Stimulated activated CD4-positive, alpha-beta T cell treated with anti-CD3 and anti-CD28 coated beads, Interleukin-1b, Interleukin-23, amount 100 ng/mL, for 48 hours (primary cell): ENCODE measurements at places on chromosomes 5 and 9.

- no peak for DNase-seq
These were observed 18.4 kb downstream of the MSANTD3 start for GRCh38 chr9:100445161-100445902.

- no peak for DNase-seq
These were observed 9.2 kb upstream of the SHROOM1 start for GRCh38 chr5:132839426-132840301.

DNA sequence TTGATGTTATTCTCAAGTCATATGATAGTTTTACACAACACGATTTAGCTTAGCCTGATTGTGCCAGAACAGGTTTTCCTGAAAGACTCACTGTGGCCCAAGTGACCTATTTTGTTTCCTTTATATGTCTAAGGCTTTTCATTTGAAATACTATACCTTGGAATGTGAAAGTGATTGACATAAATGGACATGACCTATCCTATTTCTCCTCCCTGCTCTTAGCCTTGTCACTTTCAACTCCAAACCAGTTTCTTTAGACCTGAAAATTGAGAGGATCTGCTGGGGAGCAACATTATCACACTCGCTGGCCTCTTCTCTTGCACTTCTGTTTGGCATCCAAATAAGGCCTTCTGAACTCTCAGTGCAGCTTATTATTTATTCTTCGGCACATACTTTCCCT is 496.8 kb downstream of the MAT2B start:
- no peak for DNase-seq

DNA sequence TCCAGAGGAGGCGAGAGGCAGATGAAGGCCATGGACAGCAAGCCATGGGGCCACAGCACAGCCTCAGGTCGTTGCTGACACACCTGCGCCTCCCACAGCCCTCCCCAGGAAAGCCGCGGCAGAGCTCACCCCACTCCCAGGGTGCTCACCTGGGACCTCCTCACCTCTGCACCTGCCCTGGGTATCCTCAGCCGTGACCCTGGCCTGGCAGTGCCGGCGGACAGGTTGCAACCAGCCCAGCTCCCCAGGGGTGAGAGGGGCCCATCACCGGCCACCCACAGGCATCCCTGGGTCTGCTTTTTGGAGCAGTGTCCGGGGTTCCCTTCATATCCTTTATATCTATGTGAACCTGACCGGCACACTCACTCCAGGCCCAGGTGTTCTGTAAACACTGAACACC is 30.4 kb upstream of the FCN1 start:
- no peak for DNase-seq

GRCh38 chr5:112270299-112271293 is 148.5 kb downstream of the EPB41L4A start:
- no peak for DNase-seq

DNA sequence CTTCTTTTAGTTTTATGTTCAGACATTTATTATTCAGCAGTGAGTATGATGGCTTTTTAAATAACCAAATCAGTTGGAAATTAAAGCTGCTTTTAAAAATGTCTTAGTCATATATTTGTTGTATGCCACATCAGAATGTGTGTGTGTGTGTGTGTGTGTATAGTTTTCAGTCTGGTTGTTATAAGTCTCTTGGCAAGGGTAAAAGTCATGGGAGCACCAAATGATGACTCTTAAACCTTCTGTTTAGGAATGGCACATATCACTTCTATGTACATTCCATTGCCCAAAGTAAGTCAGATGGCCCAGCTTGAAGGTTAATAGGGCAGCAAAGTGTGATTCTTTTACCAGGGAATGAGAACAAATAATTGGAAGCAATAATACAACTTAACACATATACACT is 135.9 kb downstream of the RNF180 start:
- DNase-seq: no peak

- no peak for DNase-seq
These were observed 18.4 kb upstream of the CNTLN start for GRCh38 chr9:17116400-17116837.
